ENCODE measurements at places on chromosomes 4 and X.

DNA sequence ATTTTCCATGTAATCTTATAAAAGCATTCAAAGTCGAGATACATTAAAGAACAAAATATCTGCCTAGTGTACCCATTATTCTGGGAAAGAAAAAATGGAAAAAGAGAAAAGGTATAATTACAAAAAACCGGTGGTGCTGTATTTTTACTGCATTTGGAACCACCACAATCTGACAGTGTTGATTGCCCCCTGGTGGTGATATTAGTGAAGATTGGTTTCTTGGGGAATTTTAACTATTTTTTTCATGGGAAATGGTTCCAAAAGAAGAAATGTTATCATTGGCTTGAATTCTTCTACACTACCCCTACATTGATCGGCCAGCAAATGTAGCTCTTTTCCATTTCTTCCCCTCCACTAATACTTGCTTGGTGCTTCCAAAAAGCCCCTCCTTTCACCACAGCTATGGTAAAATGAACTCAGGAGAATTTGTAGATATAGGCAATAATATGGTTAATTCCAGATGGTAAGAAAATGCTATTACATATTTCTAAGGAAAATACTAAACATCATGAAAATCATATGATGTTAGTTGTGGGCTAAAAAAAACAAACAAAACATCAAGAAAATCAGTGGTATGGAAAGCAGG is 50.0 kb downstream of the COX18 start:
- peak; percentile 44 for DNase-seq

DNA sequence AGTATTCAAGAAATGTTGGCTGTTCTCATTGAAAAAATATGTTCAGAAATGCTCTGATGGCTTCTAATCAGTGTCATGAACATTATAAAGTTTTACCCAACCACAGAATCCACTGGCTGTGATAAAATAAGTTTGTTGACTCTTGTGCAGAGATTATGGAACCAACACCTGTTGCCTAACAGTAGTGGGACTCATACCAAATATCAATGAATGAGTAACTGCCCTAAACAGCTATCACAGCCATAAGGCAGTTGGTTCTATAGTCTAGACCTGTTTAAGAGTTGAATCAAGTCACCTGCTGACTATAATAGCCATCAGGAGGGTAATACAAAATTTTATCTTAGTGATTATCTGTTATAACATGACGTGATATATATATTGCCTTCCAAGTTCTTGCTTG is 168.3 kb downstream of the ATOH1 start:
- DNase-seq, result no peak

GRCh38 chr4:138959097-138959815 is 56.3 kb upstream of the NOCT start:
- no peak for DNase-seq

DNA sequence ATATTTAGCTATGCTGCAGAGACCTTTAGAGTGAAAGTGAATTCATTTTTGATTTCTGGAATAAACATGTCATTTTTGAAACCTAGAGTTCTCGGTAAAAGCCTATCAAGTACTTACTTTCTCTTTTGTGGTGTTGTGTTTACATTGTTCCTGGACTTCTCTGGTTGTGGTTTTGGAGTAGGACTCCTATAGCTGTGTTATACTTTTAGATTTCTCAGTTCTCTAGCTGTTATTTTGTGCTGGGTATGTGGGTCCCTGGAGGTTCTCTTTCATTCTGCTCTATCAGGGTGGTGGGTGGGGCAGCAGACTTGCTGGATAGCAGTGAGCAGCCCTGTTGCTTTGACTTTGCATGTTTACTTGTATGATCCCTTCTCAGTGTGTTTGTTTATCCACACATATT is 25.6 kb upstream of the MSMO1 start:
- no peak for DNase-seq

DNA sequence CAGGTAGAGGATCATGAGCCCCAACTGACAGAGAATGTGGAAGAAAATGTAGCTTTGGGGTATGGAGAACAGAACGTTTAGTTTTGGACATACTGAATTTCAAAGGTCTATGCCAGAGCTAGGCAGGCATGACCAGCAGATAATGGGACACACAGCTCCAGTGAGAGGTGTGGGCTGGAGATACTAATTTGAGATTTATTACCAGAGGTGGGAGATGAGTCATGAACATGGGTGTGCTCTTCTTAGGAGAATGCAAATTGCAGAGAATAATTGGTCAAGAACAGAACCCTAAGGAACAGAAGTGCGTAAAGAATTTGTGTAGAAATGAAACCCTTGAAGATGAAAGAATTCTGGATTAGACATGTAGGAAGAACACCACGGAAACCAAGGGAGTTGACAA is 125.2 kb downstream of the PACRGL start:
- DNase-seq, result no peak

- peak; percentile 64 for DNase-seq
Measured at GRCh38 chrX:112844250-112844649, 3.6 kb upstream of the AMOT start.

- DNase-seq, result peak; percentile 8
Measured at GRCh38 chrX:15336023-15336413, 695 bp upstream of the PIGA start.

DNA sequence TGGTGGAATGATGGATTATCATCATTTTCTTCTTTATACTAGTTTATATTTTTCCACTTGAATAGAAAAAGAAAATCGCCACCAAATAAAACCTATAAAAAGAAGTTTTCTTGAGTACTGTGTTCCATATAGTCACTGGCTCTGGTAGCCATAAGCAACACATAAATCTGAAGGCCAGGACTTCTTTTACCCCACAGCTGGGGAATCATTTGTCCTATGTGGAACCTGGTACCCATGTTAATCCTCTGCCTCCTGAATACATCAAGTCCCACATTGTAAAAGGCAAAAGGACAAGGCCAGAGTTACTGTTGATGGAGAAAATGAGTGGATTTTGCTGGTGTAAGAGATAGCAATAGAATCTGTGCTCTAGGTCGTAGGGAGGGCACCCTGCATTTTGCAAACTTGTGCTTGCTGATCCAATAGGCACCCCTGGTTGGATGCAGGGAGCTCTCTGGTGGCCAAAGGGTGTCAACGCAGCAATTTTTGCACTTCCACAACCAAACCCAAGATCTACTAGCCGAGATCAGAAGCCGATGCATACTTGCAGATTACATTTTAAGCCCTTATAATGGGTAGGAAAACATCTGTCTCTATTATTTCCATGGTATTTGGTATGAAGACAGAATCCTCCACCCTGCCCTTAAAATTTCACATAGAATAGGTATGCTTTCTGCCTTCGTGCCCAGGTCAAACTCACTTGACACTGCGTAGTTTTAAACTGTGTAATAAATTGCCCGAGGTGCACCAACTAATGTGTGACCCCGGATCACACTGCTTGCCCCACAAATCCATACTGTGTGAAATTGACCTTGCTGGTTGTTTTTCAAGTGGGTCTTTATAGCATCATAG is 146.2 kb upstream of the SCML1 start:
- peak; percentile 46 for DNase-seq

GRCh38 chrX:2933125-2933900 is 4.2 kb upstream of the ARSD start:
- DNase-seq, result no peak

DNA sequence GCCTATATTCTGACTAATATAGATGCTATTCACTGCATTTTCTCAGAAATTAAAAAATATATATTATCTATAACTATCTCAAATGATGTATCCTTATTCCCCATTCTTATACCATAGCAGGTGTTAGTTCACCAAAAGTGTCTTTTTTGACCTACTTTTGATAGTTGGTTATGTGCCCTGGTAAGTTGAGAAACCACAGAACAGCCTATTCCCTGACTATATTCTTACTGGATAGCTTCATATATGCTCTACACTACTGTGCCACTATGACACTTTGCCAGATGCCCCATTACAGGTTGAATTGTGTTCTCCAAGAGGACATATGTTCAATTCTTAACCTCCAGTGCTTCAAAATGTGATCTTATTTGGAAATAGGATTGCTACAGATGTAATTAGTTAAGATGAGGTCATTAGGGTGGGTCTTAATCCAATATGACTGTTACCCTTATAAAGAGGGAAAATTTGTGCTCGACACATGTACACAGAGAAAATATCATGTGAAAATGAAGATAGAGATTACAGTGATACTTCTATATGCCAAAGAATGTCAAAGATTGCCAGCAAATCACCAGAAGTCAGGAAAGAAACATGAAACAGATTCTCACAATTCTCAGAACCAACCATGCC is 76.1 kb downstream of the LRBA start:
- no peak for DNase-seq

- DNase-seq, result no peak
Measured at GRCh38 chr4:179040259-179040658, 1598.0 kb upstream of the AGA start.

GRCh38 chr4:94957030-94957429 is 199.3 kb downstream of the BMPR1B start:
- no peak for DNase-seq

- no peak for DNase-seq
Measured at GRCh38 chr4:74777531-74777930, 16.8 kb downstream of the BTC start.

GRCh38 chrX:97021680-97022079 is 138.0 kb downstream of the RPA4 start:
- DNase-seq, result no peak

GRCh38 chr4:22537864-22538263 is 22.0 kb upstream of the ADGRA3 start:
- DNase-seq, result no peak

GRCh38 chr4:130099105-130099504 is 1003.2 kb downstream of the C4orf33 start:
- no peak for DNase-seq

- DNase-seq, result no peak
Measured at GRCh38 chrX:132740316-132741123, 217.9 kb downstream of the HS6ST2 start.

DNA sequence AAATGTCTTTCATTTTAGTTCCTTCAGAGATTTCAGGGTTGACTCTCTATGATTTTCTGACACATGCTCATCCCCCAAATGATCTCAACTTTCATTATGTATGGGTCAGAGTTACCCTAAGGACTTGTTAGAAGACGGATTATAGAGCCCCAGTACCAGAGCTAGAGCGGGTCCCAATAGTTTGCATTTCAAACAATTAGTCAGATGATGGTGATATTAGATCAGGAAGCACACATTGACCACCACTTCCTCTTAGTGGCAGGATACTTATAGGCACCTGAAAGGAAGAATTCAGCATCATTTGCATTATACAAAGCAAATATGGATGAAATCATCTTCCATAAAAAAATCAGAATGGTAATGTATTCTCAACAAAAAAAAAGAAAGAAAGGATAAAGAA is 106.1 kb downstream of the GALNTL6 start:
- no peak for DNase-seq

GRCh38 chrX:23374291-23374690 is 39.6 kb downstream of the PTCHD1 start:
- no peak for DNase-seq

- DNase-seq, result no peak
Measured at GRCh38 chr4:26268246-26268645, 52.6 kb upstream of the RBPJ start.
